GF-D8 (cell line): ENCODE measurements at places on chromosomes 13 and 19.

GRCh38 chr13:26694609-26695359, 65.8 kb downstream of the GPR12 start:
- DNase-seq, result no peak

DNA sequence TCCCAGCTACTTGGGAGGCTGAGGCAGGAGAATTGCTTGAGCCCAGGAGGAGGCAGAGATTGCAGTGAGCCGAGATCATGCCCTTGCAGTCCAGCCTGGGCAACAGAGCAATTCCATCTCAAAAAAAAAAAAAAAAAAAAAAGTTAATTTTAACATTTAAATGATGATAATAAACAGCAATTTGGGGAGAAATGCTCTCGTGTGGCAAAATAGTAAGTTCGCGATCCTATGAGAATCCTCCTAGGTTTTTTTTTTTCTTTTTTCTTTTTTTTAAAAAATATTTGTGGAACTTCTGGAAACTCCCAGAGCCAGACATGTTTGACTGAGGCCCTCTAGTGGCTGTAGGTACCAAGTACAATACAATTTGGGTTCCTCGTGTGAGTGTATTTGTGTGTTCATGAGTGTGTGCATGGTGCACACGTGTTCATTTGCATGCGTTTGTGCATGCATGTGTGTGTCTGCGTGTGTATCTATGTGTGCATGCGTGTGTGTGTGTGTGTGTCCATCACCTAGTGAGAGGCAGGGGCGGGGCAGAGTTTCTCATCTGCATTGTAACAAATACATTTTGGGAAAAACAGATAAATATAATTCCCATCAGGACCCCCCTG, 31.2 kb downstream of the TMPRSS9 start:
- DNase-seq, result peak; percentile 60

DNA sequence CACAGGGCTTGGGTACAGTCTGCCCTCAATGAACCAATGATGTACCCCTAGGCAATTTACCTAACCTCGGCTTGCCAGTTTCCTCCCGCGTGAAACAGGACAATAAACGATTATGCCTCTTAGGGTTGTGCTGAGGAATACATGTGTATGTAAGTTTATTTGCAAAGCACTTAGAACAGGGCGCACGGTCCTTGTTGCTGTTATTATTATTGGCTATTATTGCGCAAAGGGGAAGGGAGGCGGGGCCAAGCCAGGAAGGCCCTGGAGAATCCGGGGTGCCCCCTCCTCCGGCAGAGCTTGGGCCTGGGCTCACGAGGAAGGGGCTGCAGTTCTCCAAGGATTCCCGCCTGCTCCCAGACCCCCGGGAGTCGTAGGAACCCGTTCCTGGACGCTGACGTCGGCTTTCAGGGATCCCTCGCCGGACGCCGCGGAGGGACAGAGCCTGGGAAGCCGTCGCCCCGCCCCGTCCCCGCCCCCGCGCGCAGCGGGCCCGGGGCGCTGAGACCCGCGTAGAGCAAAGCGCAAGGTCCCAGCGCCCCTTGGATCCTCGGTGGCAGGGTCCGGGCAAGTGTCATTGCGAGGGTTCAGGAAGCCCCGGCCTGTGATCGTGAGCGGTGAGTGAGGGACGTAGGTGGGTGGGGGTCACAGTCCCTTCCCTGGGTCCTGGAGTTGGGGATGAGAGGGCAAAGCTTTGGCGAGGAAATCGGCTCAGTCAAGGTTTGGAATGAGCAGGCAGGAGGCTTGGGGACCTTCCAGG, at the start of gene TMEM91:
Gene TMEM91, plus strand, starts transcription at position 293 of the 757 bp plus-strand sequence. CDS start 1,777 bp downstream, outside the sequence.
- no peak for DNase-seq

DNA sequence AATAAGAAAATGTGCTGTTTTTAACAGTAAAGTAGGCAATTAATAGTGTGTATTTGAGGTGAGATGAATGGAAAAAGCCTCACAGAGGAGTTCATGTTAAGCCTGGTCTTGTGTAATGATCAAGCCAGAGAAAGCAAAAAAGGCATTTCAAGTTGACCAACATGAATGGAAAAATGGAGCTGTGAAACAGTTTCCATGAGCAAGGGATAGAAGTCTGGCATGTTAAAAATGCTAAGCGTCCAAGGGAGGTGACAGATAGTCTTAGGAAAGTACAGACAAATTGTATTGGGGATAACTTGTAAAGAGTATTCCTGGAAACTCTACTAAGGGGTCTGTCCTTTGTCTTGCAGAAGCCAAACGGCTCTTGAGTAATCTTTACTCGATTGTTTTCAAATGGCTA, 506.8 kb upstream of the ATXN8OS start:
- no peak for DNase-seq

DNA sequence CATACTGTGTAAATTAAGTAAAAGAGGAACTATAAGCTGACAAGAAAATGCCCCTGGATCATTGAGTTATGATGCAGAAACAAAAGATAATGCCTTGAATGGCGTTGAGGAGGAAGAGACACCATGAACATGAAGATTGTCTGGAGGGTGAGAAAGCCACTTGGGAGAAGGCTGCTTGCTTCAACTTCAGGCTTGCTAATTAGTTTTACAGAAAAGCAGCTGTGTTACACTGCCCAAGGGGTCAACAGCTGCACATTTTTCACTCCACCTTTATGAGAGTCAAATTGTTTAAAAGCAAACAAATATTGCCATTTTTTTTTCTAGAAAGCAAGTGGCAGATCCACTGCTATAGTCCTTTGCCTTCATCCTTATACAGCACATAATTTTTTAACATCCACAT, 35.5 kb upstream of the KLF12 start:
- no peak for DNase-seq

- no peak for DNase-seq
Observed at GRCh38 chr13:43195112-43195511, 171.7 kb downstream of the DNAJC15 start.

DNA sequence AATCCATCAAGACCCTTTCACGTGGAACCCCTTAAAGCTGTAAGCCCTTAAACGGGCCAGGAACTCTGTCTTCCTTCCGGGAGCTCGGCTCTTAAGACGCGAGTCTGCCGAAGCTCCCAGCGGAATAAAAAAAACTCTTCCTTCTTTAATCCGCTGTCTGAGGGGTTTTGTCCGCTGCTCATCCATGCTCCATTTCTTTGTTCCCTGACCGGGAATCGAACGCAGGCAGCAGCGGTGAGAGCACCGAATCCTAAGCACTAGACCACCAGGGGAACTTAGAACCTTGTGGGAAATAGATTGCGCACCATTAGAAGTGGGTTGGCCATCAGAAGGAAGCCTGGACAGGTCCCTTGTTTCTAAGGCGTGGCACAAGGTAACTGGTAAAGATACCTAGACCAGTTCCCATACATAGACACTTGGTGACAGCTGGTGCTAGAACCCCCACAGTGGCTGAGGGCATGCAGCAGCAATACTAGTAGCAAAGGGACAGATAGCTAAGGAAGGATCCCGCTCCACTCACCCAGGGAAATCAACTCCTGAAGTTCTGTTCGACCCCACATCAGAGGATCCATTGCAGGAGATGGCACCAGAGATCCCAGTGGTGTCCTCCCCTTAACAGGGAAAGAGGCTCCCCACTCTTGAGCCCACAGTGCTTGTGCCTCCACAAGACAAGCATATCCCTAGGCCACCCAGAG, 1.5 kb upstream of the RGCC start:
- no peak for DNase-seq

DNA sequence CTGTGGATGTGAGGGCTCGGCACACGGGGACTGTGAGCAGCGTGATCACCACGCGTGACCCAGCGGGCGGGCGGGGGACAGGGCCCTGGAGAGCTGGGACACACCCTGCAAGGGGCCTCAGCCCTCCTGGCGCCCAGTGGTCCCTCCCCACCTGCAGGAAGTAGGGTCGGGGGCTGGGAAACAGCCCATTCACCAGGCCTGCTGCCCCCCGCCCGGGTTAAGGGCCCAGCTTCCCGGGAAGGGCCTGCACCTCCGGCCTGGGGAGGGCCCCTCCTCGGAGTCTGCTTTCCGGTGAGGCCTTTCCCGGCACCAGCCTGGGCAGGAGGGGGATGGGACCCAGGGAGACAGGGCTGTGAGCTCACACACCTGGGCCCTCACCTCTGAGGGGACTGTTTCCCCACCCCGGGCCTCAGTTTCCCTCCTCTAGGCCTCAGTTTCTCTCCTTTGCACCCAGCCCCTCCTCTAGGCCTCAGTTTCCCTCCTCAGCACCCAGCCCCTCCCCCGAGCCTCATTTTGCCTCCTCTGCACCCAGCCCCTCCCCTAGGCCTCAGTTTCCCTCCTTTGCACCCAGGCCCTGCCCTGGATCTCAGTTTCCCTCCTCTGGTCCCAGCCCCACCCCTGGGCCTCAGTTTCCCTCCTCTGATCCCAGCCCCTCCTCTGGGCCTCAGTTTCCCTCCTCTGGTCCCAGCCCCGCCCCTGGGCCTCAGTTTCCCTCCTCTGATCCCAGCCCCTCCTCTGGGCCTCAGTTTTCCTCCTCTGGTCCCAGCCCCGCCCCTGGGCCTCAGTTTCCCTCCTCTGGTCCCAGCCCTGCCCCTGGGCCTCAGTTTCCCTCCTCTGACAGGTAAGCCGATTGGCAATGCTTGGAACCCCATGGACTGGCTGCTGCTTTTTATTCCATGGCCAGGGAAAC, 1.9 kb upstream of the MADCAM1 start:
- no peak for DNase-seq
